Motor neuron (in vitro differentiated cells): ENCODE measurements at places on chromosomes 7 and 10.

DNA sequence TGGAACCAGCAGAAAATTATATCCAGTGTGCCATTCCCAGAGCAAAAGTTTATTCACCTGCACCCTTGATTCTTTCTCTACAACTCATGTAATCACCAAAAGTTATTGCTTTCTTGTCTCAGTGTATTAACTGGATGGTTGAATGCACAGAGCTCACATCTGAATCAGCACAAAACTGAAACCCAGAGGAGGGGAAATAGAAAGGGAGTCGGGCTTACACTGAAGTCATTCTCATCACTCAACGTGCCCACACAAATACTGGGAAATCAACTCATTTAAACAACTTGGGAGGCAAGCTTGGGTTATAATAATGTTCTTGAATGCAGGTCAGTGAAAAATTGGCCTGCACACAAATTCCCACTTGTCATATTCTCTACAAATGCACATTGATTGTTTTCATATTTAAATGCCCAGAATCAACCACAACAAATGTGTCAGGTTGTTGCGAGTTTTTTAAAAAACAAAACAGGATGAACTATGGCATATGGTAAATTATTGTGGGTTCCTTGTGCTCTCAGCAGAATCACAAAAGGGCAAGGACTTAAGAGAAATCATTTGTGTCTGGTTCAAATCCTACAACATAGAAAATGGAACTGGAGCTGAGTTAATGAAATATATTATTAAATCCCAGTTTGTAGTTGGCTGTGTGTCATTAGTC lies 125.9 kb upstream of the NOBOX start:
- no peak for ATAC-seq

- no peak for ATAC-seq
Measured at GRCh38 chr10:44465401-44466115, 80.7 kb upstream of the CXCL12 start.

DNA sequence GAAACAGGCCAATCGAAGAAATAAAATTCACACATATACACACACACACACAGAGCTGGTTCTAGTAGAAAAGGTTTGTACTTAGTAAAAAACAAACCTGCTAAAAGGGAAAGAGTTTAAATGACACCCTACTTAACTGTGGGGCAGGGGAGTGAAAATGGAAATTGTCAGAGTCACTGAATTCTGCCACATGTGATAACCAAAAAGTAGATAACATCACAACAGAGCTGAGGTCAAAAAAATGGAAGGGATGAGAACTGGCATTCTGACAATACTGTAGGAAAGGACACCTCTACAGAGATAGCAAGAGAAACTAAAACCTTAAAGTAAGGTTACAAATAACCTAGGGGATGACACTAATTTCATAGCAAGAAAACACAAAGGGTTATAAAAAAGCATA lies 74.6 kb downstream of the CACUL1 start:
- no peak for ATAC-seq

- no peak for ATAC-seq
Measured at GRCh38 chr10:88090568-88091214, 227.3 kb downstream of the PTEN start.

- ATAC-seq, result no peak
Measured at GRCh38 chr7:84009051-84009450, 185.5 kb downstream of the SEMA3A start.

DNA sequence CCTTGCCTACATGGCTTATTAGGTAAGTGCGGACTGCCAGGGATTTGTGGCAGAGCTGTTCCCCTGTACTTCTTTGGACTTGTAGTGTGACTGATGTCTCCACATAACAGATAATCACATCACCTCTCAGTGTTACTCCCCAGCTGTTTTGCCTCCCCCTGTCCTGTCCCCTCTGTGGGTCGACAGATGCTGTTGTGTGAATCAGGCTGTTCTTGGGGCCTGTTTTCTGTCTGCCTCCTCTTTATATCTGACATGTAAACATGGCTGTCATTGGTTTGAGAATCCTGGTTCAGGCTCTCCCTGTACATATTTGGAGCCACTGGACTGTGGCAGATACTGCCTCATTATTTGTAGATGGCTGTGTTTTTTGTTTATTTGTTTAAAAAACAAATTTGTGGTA lies 22.7 kb downstream of the CCNY start:
- ATAC-seq, result no peak

GRCh38 chr7:48042636-48043035 lies 7.3 kb downstream of the C7orf57 start:
- no peak for ATAC-seq

GRCh38 chr7:73833251-73833919 lies 2.6 kb downstream of the CLDN4 start:
- ATAC-seq, result no peak

GRCh38 chr7:29917641-29918040 lies 72.0 kb downstream of the SCRN1 start:
- peak; percentile 18 for ATAC-seq

DNA sequence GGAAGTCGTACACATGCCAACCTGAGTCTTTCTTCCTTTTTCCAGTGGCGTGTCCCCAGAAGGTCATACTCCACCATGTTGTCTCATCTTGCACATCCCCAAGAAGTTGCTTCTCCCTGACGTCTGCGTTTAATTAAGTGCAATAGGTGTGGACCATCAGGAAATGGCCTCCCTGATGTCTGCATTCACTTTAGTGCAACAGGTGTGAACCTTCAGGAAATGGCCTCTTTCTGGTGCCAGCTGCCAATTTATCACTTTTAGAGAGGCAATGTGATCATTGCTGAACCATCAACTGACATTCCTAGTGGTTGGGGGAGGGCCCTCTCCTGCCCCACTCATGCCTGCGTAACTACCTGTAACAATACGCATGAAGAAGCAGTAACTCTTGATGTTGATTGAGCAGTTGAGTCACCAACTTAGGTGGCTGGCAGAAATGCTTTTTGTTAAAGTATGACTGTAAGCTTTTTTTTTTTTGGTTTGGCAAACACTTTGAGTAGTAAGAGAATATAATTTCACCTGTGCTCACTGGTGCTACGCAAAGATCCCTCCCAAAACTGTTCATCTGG lies 25.8 kb downstream of the SCIN start:
- no peak for ATAC-seq

DNA sequence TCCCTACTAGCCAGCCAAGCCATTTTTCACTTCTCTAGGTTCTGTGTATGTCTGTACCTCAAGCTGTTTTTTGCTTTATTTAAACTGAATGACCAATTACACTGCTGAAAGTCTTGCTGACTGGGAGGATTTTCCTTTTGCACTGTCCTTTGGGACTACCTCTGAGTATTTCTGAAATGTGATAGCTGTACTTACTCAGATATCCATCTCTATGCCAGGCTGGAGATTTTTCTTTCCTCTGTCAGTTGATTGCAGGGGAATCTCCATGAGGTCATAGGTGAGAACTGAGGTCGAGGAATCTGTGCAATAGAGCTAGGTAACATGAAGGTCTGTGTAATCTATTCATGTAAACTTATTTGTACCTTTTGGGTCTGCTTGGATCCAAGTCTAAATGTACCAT lies 38.9 kb upstream of the ANKRD1 start:
- ATAC-seq, result no peak

DNA sequence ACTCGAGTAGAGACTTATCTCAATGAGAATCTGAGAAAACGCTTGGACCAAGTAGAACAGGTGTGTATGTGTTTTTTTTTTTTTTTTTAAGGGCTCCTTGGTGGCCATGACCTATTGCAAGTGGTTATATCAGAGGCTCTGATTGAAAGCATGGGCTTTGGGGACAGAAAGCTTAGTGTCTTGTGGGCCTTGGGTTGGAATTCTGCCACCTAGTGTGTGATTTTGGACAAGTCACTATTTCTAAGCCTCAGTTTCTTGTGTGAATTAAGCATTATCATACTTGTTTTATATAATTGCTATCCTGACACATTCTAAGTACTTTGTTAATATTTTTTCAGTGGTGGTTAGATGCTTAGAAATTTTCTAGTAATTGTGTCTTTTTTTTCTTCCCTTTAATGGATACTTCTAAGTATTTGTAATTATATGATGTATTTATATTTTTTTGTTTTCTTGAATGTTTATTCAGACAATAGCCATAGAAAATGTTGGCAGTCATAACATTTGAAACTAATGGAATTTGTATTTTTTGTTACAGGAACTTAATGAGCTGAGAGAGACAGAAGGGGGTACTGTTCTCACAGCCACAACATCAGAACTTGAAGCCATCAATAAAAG lies 33.1 kb downstream of the SMC3 start:
- ATAC-seq, result peak; percentile 44

DNA sequence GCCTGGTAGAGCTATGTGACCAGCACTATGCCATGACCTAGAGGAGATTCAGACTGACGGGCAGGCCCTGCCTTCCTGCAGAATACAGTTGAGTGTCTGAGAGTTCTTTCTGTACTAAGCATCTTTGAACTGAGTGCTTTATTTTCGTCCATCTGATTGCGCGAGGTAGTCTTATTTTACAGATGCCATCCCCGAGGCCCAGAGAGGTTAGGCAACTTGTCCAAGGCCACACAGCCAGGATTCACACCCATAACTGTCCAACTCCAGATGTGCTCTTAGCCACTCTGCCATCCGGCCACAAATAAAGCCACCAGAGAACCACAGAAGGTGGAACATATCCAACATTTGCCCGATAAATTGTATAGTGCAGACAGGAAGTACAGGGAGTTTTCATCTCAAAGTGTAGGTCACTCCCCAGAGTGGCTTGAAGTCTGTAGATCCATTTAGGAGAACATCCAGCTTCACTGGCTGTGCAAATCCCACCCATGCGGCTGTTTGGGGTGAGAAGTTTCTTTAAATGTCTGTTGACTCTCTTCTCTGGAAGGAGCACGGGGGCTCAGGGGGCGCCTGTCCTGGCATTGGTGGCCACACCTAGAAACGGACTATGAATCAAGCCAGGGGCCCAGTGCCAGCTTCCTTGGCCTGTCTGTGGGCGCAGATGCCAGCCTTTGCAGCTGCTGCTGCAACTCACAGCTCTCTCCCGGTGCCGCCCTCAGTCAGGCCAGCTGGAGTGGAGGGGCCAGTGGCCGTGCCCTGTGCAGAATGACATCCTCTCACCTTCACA lies 11.1 kb downstream of the CHST3 start:
- ATAC-seq, result peak; percentile 8
